NCI-H82 (cell line): ENCODE measurements at places on chromosomes 7 and 10.

DNA sequence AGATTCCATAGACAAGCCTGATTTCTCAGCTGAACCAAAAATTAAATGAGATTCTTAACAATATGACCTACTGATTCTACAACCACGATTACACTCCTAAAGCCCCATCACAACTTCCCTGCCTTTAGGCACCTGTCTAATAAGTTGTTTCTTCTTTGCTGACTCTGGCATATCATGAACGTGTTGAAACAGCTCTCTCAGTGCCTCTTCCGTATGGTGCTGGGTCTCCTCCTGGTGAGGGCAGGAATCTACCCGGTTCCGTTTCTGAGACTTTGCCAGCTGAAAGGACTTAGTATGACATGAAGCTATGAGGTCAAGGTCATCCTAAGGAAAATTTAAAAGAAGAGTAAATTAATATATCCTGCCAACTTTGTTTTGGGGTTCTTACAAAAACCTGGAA is 48.6 kb downstream of the ARHGAP19 start:
- no peak for DNase-seq

DNA sequence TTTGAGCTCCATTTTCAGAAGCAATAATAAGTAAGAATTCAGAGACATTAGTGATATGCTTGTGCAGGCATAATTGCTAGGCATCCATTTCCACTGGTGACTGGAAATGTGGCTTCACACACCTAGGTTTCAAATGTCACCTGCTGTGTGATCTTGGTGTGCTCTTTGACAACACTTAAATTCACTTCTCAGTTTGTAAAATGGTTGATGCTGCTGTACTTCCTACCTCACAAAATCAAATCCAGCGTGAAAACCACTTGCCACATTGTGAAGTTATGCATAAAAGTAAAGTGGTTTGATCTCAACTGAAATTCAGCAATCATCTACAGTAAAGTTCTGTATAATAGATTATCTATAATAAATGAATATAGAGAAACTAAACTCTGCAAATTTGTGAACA is 82.4 kb downstream of the APBB1IP start:
- DNase-seq = no peak

DNA sequence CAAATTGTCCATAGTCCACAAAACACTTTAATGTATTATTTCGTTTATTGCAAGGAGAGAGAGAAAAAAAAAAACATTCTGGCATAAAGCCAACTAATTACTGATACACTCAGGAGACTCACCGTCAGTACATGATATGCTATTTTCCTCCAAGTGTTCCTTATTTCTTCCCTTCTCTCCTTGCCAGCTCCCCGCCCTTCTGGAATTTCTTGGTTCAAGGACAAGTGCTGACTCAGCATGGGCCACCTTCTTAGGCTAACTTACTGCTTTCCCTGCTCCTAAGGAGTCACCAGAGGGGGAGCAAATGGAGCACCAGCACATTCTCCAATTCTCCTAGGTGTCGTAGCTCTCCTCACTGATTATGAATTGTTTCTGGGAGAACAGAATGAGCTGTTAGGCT is 133.8 kb upstream of the HDAC9 start:
- DNase-seq = peak; percentile 45

DNA sequence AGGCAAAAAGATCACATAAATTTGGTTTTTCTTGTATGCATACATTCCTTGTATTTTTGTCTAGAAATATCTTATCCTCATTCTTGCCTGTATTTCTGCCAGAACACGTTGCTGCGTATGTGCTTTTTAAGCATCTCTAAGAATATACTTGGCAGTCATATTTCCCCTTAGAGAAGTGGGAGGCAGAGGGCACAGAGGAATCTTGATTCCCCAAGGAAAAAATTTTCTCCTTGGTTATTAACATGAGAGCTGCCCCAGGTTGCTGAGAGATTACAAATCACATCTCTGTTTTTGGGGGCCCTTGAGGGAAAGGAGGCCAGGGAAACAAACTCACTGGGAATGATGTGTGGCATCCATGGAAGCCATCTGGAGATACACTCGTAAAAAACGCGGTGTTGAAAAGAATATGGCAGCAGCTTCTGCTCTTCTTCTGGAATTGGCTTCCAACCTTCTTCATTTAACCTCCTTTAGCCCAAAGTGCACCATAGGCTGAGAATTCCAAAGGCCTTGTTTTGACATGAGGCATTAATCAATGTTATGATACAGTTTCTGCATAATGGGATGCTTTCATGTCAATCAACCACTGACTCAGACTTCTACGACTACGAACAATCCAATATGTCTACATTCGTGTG is 684.3 kb upstream of the SORCS1 start:
- no peak for DNase-seq

DNA sequence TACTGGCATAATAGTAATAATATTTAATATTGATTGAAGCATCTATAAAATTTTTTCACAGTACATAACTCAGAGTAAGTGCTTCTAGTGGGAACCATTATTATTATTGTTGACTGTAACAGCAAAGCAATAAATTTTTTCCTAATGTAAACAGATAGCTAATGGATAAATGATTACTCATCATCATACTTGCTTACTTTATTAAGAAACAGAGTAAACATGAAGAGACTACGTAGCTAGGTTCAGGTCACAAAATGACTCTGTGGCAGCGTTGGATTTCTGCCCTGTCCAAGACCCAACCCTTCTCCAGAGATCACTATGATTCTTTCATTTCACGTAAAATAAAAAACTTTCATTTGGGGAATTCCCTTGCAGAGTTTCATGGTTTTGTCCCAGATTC is 8.3 kb upstream of the ABCB5 start:
- DNase-seq = no peak

GRCh38 chr10:76303682-76304316 is 872.4 kb downstream of the LRMDA start:
- peak; percentile 87 for DNase-seq

DNA sequence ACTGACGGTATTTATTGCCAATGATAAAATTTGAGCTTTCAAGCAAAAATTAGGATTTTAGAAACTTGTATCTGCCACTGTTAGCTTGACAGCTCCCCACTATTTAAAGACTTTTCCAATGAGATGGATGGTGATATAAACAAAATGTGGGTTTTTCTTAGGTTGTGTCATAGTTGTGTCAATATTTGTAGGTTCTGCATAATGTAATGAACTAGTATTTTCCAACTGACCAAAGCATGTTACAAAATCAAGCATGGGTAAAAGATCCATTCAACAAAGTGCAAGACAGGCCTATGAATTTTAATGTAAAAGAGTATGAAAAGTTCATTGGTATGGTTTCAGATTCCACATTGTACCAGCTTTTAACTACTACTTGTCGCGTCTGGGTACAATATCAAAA is 165.6 kb downstream of the SKAP2 start:
- no peak for DNase-seq

DNA sequence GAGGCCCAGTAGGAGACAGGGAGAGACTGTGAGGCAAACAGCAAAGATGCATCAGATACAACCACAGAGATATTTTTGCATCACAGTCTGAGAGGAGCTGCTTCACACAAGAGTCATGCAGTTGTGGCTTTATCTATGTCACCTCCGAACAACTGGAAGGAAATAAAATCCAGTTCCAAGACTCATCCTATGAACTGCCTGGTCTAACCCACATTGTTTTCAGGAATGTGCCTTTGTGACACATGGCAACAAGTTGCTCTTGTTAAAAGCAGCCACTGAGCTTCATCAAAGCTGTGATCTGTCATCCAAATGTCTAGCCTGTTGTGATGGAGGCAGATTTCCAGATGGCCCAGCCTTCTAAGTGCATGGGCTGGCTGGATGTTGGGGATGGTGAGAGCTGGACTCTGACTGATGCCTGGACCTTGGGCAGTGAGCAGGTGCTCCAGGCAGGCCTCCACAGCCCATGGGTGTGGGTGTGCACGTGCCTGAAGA is 255.0 kb downstream of the BMPER start:
- DNase-seq = no peak

DNA sequence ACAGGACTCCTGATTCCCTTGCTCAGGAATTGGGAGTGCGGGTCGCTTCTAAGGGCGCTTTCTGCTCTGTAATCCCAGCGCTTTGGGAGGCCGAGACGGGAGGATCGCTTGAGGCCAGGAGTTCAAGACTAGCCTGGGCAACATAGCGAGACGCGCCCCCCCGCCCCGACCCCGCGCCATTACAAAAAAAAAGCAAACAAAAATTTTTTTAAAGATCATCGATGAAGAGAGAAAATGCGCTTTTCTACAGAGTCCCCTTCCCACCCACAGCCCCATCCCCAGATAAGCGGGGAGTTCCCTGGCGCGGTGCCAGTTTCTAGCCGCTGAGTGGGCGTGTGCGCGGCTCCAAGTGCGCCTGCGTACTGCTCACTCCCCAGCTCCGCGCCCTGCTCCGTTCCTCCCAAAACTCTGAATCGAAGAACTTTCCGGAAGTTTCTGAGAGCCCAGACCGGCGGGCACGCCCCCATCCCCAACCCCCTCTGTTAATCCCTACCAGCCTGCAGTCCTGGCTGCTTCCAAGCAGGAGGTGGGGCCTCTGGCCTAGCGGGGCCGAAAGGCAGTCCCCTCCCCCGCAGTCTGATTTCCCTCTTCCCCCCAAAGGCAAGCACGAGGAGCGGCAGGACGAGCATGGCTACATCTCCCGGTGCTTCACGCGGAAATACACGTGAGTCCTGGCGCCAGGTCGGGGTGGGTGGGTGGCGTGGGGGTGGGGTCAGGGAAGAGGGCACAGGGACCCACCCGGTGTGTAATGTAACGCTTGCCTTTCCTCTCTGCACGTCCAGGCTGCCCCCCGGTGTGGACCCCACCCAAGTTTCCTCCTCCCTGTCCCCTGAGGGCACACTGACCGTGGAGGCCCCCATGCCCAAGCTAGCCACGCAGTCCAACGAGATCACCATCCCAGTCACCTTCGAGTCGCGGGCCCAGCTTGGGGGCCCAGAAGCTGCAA is 1.0 kb downstream of the HSPB1 start:
- DNase-seq = peak; percentile 97

DNA sequence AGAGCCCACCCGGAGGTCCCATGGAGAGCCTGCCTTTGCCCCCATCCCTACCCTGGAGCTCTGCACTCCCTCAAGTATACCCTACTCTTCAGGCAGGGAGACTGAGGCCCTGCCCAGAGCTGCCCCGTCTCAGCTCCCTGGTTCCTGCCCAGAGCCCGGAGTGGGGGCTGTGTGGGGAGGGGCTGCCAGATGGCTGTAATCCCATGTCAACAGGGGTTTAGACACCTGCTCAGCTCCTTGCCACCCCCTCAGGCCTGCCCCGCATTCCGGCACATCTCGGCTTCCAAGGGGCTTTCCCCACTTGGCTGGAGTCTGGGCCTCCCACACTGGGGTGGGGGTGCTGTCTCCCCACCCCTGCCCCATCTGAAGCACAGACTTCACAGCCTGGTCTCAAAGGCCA is 20.9 kb upstream of the LFNG start:
- DNase-seq = peak; percentile 85

DNA sequence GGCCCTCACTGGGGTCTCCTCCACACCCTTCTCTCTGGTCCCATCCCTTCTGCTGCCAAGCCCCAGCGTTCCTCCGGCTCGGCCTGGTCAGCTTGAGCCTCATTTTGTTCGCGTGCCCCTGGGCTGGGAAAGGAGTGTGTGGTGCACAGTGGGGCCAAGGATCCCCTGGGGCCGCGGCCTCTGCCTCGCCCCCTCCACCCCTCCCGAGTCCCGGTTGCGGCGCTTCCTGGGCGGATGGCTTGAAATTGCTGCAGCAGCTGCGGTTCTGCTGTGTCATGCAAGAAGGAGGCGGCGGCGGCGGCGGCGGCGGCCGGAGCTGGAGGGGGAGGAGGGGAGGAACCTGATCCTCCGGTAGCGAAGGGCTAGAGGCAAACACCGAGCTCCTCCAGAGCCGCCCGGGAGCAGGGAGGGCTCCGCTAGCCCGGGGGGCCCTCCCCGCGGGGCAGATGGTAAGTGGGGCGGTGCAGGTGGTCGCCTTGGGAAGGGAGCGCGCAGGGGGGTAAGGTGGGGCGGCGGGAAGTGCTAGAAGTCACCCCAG is 217.8 kb upstream of the MKLN1 start:
- peak; percentile 79 for DNase-seq

GRCh38 chr10:4214908-4215307 is 429.9 kb upstream of the KLF6 start:
- no peak for DNase-seq

DNA sequence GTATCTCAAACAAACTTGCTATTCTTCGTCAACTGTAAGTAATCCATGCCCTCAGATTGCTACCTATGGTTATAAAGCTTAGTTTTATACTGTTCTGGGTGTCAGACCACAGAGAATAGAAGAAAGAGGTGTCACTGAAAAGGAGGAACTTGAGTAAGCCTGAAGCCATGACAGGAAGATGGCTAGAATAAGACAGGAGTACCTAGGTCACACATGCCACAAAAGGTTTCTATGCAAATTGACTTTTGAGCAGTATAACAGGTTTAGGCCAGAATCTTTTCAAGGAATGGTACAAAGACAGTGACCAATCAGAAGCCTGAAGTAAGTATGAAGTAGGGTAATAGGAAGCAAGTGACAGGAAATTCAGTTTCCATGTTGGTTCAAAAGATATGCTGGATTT is 23.5 kb downstream of the FBXW4 start:
- DNase-seq = no peak

DNA sequence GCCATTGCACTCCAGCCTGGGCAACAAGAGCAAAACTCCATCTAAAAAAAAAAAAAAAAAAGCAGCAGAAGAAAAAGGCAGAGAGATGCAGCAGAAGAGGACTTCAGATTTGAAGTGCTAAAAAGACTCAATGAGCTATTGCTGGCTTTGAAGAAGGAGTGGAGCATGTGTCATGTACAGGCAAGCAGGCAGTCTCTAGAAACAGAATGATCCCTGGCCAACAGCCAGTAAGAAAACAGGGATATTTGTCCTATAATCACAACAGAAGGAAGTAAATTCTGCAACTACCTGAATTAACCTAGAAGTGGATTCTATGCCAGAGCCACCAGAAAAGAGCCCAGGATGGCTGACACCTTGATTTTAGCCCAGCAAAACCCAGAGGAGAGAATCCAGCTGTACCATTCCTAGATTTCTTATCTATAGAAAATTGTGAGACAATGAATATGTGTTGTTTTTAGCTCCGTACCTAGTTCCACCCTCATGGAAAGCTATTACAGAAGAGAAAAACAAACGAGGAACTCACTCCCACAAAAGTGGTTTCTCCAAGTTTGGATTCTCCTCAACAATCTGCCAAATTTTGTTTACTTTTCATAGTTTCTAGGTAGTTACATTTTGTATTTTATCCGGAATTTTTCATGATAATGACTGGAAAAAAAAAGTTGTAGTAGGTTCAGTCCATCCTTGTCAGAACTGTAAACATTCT is 198.2 kb upstream of the GNAI1 start:
- DNase-seq = no peak

- no peak for DNase-seq
These were observed 536.6 kb downstream of the HTR7 start for GRCh38 chr10:90321132-90321816.

- DNase-seq = no peak
These were observed 80.9 kb downstream of the PFKFB3 start for GRCh38 chr10:6283655-6284054.
